ENCODE measurements at places on chromosomes 7 and 10.

DNA sequence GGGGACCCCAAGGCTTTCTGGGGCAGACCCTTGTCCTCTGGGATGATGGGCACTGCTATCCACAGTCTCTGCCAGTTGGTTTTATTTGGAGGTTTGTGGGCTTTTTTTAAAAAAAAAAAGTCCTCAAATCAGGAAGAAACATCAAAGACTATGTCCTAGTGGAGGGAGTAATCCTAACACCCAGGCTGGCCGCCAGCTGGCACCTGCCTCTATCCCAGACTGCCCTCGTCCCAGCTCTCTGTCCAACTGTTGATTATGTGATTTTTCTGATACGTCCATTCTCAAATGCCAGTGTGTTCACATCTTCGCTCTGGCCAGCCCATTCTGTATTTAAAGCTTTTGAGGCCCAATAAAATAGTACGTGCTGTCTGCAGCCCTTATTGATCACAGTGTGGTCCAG, 61.0 kb upstream of the LRRC4 start:
- DNase-seq, result no peak

DNA sequence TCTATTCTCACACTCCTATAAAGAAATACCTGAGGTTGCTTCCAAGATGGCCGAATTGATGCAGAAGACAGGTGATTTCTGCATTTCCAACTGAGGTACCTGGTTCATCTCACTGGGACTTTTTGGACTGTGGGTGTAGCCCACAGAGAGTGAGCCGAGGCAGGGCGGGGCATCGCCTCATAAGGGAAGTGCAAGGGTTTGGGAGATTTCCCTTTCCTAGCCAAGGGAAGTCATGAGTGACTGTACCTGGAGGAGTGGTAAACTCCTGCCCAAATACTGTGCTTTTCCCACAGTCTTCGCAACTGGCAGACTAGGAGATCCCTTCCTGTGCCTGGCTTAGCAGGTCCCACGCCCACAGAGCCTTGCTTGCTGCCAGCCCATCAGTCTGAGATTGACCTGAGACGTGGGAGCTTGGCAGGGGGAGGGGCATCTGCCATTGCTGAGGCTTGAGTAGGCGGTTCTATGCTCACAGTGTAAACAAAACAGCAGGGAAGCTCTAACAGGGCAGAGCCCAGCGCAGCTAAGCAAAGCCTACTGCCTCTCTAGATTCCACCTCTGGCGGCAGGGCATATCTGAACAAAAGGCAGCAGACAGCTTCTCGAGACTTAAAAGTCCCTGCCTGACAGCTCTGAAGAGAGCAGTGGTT, 152.2 kb downstream of the ARL4A start:
- DNase-seq, result no peak

GRCh38 chr7:40551685-40552576, 417.1 kb downstream of the SUGCT start:
- no peak for DNase-seq

DNA sequence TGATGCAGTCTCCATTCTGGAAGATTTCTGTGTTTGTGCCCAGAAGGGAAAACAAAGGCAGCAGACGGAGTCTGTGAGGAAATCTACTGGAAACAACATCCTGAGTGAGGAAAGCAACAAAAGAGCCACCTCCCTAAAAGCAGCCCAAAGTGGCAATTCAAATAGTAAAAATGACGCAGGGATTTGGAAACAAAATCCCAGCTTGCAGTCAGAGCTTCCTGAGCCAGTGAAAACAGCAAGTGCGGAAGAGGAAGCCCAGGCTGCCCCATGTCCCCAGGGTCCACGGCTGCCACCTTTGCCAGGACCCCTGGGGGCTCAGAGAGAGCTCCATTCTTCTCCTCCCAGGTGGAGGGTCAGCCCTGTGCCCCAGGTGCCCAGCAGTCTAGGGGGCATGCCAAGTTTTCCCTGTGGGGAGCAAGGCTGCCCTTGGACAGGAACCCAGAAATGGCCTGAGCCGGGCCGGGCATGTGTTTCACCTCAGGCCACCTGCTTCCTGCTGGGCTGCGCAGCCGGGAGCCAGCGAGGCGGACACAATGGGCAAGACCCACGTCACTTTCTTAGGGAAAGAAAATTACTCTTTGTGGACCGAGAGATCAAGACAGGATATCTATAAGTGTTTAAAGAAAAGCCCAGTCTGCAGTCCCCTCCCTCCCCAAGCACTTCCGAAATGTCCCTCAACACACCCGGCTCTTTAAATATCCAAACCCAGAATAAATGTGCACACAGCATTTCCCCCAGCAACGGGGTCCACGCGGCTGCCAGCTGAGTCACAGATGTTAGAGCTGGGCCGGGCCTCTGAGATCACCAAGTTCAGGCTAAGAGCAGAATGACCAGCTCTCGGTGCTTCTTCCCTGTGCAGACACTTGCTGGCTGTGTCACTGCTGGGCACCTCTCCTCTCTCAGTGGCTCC, 231.1 kb downstream of the ARHGAP12 start:
- no peak for DNase-seq

DNA sequence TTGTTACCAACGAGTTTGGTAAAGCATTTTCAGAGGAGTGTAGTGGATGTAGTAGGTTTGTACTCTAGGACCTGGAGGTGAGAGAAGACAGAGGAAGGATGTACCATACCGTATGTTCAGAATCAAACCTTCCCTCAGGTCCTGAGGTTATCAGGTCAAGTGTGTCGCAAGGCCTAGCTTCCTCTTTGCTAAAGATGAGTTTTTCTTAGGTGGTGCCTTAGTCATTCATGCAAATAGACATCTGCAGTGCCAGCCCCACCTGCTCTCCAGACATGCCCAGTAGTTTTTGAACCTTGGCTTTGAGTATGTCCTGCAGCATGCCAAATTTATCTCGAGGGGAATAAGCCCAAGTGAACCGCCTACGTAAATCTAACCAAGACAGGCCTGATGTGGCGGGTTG, 71.3 kb downstream of the HDAC9 start:
- no peak for DNase-seq

- DNase-seq, result peak; percentile 82
Measured at GRCh38 chr7:7639847-7640220, 718 bp upstream of the UMAD1 start.

DNA sequence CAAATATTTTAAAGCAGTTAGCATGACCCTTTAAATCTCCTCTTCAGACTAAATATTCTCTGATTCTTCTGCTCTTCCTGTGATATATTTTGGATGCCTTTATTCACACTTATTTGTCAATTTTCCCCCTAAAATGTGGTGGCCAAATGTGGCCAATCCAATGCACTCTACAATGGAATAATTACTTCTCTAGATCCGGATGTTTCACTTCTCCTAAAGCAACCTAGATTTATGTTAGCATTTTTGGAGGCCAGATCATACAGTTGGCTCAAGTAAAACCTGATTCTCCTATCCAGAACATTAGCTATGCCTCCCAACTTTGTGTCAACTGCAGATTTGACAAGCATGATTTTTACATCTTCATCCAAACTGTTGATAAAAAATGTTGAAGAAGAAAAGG, 153.7 kb downstream of the CREB5 start:
- DNase-seq, result no peak

DNA sequence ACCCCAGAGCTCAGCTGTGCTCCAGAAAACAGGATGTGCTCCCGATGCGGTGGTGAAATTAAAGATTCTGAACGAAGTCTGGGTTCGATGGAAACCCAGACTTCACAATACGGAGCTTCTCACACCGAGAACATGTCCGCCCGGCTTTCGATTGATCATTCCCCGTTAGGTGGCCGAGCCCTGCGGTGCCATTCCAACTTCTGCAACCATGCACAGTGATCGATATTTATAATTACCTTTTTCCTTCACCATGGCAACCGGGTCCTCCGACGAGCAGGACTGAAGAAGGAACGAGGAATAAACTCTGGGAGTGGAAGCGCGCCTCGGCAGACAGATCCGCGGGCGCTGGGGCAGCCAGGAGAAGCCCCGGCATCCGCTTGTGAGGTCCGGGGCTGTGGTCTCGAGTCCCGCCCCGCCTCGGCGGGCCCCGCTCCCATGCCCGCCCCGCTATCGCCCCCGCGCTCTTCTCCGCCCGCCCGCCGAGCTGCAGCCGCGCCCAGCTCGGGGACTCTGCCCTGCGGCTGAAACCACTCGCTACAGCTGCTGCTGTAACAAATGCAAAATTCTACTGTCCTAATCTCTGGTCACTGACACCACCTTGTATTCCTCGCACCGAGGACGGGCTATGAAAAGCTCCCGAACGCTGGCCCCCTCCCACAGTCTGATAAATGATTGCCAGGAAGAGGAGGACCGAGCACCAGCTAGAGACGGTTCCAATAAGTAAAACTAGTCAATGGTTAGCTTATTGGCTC, 26.2 kb downstream of the ABLIM1 start:
- DNase-seq, result peak; percentile 69

DNA sequence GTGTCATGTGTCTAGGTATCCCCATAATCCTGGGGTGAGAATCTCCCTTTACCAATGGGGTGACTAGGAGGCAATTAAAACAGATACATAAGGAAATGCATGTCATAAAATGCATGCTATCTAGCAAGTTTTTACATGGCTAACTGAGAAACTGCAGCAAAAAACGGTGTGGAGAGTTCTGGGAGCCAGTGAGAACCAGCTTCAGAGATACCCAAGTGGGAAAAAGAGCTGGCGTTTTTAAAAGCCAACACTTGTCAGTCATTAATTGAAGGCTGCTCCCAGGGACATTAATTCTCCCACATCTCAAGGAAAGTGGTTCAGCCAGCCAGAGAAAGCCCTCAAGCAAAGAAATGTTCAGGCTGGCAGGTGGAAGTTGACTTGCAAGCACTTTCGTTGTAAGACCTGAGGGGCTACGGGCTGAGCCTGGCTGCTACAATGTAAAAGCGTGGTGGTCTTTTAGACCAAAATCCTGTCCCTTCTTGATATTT, 28.1 kb downstream of the ST8SIA6 start:
- no peak for DNase-seq

- no peak for DNase-seq
Measured at GRCh38 chr10:52297747-52298146, 16.3 kb upstream of the DKK1 start.

- no peak for DNase-seq
Measured at GRCh38 chr7:155371884-155372781, 74.5 kb downstream of the INSIG1 start.

- DNase-seq, result no peak
Measured at GRCh38 chr7:47194516-47195057, 387.3 kb downstream of the TNS3 start.

GRCh38 chr10:69703766-69704630, 74.0 kb downstream of the FAM241B start:
- no peak for DNase-seq

GRCh38 chr10:93333278-93333978, 148.7 kb downstream of the MYOF start:
- DNase-seq, result no peak

GRCh38 chr10:47166405-47166777, 133.6 kb upstream of the GDF10 start:
- no peak for DNase-seq

DNA sequence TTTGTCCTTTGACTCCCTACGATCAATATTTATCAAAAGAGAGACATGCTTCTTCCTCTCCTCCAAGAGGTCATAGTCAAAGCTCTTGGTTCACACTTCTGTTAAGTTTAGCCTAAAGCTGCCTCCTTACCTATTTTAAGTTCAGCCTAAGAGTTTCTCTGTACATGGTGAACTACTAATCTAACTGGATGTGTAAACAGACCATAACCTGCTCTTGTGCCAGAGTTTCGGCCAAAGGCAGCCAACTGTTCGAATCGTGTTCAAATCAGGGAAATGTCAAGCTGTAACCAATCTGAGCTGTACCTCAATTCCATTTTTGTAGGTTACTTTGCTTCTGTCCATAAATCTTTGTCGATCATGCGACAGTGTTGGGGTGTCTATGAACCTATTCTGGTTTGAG, 414.8 kb downstream of the PHTF2 start:
- DNase-seq, result no peak

GRCh38 chr7:128792471-128793180, 858 bp downstream of the CCDC136 start:
- DNase-seq, result no peak

GRCh38 chr10:87716348-87716670, 56.6 kb downstream of the PAPSS2 start:
- no peak for DNase-seq

- DNase-seq, result no peak
Measured at GRCh38 chr7:120274482-120274881, 1.5 kb downstream of the KCND2 start.

GRCh38 chr7:98913612-98914011, 35.3 kb downstream of the TRRAP start:
- DNase-seq, result no peak

DNA sequence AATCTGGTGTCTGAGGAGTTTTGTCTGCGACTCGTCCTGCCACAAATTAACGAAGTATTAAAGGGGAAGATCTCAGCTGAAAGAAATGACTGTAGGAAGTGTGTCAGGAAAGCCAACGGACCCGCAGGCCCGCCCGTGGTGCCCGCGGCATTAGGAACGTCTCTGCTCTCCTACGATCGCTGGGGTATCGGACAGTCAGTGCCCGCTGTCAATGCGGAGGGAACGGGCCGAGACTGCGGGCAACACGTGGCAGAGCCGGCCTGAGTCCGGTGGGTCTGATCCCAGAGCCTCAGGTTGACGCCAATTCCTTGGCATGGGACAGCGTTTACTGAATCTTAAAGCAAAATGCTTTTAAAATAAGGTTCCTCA, 128.7 kb downstream of the KBTBD2 start:
- no peak for DNase-seq

DNA sequence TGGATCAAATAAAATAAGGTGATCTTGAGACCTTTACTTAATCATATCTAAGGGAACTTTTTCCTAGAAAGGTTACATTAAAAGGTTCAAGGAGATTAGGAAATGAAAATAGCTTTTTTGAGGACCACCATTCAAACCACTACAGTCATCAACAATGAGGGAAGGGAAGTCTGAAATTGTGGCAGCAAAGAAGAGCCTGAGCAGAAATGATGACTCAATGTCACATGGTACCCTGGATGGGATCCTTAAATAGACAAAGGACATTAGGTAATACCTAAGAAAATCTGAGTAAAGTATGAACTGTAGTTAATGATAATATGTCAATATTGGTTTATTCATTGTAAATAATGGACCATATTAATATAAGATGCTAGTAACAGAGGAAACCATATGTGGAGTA, 236.0 kb downstream of the SEMA3D start:
- no peak for DNase-seq

GRCh38 chr10:79068203-79068561, 584 bp upstream of the ZMIZ1 start:
- DNase-seq, result peak; percentile 82

DNA sequence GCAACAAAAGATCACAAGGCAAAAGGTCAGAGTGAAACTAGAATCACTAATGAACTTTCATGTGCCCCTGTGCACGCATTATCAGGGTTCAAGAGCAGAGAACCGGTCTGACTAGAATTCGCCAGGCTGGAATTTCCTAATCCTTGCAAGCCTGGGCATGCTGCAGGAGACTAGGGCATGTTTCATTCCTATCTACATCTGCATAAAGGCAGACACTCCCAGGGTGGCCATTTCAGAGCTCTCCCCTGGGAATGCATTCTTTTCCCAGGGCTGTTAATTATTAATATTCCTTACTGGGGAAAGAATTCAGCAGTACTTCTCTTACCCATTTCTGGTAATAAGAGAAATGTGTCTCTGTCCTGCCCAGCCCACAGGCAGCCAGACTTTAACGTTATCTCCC, 90.5 kb downstream of the CDC14C start:
- no peak for DNase-seq

GRCh38 chr10:100825325-100825875, 80.0 kb downstream of the PAX2 start:
- DNase-seq, result no peak
